ENCODE measurements at places on chromosomes 11 and 22.

DNA sequence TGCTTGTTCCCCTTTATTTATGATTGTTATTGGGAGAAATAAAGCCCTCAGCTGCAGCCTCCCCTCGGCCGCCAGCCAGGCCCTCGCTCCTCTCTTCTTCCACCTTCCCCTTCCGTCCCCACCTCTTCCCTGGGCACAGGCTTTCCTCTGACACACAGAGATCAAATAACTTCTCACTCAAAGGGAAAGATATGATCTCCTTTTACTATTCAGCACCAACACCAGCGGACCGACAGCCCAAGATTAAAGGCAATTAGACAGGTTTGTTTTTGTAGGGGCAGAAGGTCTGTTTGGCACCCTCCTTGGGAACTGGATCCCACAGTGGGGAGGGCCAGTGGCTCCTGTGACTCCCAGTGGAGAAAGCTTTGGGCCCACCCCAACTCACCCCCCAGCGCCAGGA lies 23.0 kb downstream of the NECTIN1 start:
- DNase-seq, result no peak

- DNase-seq, result no peak
These were observed 6.7 kb downstream of the GALNT18 start for GRCh38 chr11:11615086-11615485.

GRCh38 chr22:31550871-31551370 lies 54.6 kb downstream of the SFI1 start:
- no peak for DNase-seq

DNA sequence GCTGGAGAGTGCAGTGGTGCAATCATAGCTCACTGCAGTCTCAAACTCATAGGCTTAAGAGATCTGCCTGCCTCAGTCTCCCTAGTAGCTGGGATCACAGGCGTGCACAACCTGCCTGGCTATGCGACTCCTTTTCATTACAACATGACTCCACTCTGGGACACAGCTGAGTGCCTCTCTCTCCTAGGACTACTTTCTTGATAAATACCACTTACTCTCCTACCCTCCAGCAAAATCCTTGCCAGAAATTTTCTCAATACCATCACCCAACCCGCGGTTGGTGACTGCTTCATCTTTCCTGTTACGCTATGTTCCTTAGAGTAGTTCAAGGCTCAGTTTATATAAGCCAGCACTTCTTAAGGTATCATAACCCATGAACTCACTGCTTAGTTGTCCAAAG lies 26.9 kb downstream of the ARFGAP3 start:
- no peak for DNase-seq

- DNase-seq, result no peak
These were observed 9.7 kb downstream of the KIRREL3 start for GRCh38 chr11:126990716-126991480.

DNA sequence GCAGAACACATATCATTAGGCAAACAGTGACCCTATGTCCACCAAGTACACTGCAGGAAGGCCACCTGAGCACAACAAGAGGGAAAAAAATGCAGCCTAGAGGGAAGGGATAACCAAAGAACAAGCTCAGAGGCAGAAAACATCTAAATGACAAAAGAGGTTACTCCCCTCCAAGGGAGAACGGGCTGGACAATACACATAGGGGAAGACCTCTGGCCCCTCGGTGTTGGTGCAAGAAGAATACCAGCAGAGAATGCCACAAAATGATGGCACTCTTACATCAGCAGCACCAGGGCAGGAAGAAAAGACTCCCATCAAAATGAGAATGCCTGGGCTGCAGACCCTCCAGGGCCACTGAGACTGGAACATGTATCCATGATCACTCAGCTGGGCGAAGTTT lies 66.6 kb upstream of the OPCML start:
- DNase-seq, result no peak

GRCh38 chr11:760236-760635 lies 13.0 kb downstream of the TALDO1 start:
- no peak for DNase-seq

DNA sequence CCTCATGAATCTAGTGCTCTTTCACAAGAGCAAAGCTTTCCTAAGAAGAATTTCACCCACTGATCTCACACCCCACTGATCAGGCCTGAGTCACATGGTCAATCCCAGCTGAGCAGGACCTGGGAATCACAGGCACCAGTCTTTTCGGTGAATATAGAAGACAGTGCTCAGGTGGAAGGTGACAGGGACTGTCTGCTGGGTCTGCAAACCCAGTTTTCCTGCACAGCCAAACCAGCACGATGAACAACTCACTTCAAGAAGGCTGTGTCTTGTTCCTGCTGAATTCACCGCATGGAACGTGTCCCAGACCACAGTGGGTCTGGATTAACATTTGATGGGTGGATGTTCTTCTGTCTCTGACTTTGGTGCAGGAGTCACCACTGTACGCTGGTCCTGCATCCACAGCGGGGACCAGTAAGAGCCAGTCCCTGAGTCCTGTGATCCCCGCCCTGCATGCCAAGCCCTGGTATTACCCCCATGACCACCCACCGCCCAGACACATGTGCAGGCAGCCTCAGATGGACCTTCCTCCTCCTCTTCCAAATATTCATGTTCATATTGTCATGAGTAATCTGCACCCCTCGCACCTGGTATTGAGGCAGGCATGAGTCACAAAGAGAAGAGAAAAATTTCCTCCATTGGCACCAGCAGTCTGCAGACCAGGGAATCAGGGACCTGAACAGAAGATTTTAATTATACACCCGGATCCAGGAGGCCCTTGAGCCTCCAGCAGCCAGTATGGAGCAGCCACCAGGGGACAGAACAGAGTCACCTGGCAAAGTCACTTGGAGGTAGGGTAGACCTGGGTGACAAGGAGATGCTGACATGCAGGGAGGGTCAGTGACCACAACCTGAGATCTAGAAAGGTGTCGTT lies 8.6 kb upstream of the IGLL5 start:
- DNase-seq, result no peak

DNA sequence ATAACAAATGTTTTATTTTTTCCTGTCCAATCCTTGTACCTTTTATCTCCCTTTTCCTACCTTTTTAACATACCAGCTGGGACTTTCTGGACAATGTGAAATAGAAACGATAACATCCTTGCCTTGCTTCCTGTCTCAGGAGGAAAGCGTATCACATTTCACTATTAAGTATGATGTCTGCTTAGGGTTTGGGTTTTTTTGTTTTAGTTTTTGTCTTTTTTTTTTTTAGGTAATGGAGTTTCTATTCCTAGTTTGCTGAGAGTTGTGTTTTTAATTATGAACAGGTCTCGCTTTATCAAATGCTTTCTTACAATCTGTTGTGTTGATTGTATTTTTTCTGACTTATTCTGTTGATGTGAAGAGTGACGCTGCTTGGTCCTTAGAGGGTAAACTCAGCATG lies 64.2 kb upstream of the KCNQ1OT1 start:
- DNase-seq, result no peak

- DNase-seq, result no peak
These were observed 4.1 kb downstream of the C11orf21 start for GRCh38 chr11:2297623-2298030.

- DNase-seq, result peak; percentile 60
These were observed 102.7 kb downstream of the BRD1 start for GRCh38 chr22:49724893-49725489.

GRCh38 chr22:27934069-27934468 lies 15.0 kb upstream of the PITPNB start:
- DNase-seq, result no peak

DNA sequence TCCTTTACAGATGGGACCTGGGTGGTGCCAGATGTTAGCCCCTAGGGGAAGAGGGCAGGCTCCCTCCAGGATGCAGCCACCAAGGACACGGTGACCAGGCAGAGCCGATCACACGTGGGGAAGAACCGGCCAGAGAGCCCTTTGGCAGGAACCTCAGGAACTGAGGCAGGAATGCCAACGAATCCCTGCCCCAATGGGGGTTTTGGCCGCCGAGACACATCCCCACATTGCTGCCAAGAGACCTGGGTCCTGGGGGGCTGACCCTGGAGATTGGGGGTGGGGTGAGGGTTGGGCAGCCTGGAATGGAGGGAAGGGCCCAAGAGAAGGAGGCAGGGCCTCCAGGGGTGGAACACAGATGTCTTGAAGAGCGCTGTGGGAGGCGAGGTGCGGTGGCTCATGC lies 28.7 kb upstream of the LMO1 start:
- DNase-seq, result no peak

GRCh38 chr11:110185121-110185591 lies 92.0 kb downstream of the ZC3H12C start:
- DNase-seq, result no peak

- DNase-seq, result no peak
These were observed 48.3 kb upstream of the BIRC3 start for GRCh38 chr11:102268985-102269470.

- no peak for DNase-seq
These were observed 24.6 kb downstream of the ATXN10 start for GRCh38 chr22:45696227-45696626.

- DNase-seq, result no peak
These were observed 25.1 kb upstream of the PAMR1 start for GRCh38 chr11:35550374-35551036.

DNA sequence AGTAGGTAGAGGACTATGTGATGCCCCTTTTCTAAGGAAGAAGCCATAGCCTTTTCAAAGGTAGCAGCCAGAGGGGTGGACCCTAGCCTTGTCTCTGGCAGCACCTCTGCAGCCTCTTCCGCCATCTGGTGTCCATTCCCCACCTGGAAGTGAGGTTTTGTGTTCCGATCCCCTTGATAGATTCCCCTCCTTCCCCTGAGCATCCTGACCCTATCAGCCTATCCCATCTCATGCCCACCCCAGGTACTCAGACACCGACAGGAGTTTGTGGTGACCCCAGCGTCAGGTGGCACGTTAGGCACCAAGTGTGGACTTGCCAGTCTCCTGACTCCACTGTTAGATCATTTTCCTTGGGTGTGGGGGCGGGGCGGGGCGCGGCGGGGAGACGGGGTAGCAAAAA lies 398 bp upstream of the FAM89B start:
- DNase-seq, result no peak

- no peak for DNase-seq
These were observed 5.5 kb downstream of the MRPL49 start for GRCh38 chr11:65127473-65128181.

DNA sequence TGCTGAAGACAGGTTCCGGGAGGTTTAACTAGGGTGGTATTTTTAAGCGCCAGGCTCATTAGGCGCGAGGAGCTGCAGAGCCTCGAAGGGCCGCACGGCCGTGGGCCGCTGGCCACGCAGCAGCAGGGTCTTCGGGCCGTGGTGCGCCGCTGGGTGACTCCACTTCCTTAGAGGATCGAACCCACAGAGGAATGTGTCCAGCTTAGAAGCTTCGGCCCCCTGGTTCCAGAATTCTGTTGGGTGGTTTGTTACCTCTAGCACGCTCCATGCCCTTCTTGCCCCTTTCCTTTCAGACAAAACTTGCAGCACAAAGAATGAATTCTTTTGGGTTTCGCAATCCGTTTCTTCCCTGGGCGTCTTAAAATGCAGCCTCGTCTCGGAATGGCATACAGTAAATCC lies 773 bp upstream of the PATL1 start:
- DNase-seq, result no peak

DNA sequence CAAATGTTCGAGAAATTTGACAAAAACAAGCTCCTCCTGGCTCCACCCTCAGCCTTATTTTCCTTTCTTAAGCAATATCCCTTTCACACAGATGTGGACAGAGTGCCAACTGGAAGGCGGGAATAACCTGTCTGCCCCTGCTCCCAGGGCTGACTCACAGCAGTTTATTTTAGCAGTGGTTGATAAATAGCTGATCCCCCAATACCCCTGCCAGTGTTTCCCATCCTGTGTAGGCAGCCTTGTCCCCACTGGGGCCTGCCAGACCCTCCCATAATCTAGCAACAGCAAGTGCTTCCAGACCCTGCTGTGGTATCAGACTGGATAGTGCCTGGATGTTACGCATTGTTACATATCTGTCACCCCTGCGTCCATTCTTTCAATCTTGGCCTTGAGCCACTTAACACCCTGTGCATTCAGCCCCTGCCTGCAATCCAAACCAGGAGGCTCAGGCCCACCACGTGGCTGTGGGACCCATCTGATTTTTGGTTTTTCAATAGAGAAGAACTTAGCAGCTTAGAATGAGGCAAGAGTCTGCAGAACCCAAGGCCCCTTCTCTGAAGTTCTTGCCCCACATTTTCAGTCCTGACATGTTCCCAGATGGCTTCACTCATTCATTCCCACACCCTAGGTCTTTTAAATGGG lies 53.7 kb downstream of the PARVA start:
- DNase-seq, result no peak

- no peak for DNase-seq
These were observed 795 bp downstream of the ZBTB3 start for GRCh38 chr11:62752994-62753735.

DNA sequence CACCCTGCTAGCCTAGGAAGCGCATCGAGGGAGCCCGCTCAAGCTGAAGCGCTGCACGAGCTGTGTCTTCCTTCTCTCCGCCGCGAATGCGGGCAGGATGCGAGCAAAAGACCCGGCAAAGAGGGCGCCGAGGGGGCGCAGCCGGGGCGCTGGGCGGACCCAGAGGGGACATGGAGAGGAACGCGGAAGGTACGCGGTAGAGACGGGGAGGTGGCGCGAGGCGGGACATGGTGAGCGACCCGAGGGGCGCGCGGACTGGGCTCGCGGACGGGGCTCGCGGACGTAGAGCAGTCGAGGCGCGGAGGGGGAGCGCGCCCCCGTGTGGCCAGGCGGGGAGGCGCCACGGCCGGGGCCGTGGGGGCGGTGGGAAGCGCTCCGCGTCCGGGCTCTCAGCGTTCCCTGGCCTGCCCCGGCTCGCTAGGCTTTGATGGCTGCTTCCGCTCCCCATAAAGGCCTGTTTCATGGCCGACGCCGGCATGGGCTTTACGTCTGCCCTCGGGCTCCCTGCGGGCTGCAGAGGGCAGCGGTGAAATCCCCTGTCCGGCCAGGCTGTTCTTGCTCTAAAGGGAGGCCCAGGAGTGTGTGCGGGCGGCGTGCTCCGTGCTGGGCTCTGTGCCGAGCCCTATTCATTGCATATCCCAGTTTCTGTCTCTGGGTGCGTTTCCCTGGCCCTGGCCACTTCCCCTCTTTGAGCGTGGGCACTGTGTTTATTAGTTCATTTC lies 31.2 kb upstream of the TRIM29 start:
- DNase-seq, result peak; percentile 40

DNA sequence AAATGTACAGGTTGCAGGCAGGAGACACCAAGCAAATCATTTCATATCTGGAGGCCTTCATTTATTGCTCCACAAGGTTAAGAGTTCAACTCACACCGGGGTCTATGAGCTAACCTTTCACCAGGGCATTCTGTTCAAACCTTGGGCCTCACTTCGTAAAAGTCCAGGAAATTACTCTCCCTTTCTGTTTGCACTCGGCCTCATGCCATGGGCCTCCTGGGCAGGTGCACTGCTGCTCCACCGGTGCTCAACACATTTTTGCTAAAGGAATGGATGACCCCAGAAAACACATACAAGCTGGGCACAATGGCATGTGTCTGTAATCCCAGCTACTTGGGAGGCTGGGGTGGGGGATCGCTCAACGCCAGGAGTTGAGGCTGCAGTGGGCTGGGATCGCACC lies 16.6 kb upstream of the RRP7A start:
- DNase-seq, result no peak

DNA sequence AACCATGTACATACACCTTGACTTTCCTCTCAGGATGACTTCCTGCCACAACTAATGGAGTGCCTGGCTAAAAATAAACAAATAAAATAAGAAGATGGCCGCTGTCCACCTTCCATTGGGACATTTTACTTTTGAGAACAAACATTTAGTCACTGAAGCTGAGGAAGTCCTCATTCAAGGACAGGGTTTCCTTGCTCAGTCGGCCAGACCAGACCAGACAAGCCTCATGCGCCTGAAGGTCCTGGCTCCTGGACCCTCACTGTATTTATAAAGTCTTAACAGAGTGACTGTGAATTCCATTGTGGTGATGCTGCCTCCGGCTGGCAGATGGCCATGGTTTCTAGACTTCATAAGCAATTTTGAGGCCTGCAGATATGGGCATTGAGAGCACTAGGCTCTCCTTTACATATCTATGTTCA lies 114.5 kb downstream of the MAML2 start:
- DNase-seq, result no peak

All from DMS153 (cell line).